ENCODE measurements at places on chromosomes 5 and 9.
A peak's percentile ranks its signal among the peaks of the same experiment; 100 is the strongest.

- peak; percentile 13 for DNase-seq
Measured at GRCh38 chr9:91163773-91164471, 197.8 kb downstream of the AUH start.

GRCh38 chr9:89367281-89367680 is 49.0 kb downstream of the SECISBP2 start:
- DNase-seq = no peak

DNA sequence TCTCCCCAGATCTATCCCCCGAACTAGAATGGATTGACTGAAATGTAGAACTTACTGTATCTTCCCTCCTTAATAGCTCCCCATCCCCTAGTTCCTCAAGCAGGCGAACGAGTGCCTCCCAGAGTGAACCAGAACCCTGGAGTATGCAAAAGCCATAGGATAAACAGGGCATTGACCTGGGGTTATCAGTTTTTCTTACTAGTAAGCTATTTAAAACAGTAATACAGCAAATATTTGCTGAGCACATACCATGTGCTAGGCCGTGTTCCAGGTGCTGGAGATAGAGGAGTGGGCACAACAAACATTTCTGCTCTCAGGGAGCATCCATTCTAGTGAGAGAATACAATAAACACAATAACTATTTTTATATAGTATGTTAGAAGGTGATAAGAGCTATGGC is 1.8 kb downstream of the SKP2 start:
- DNase-seq = no peak

DNA sequence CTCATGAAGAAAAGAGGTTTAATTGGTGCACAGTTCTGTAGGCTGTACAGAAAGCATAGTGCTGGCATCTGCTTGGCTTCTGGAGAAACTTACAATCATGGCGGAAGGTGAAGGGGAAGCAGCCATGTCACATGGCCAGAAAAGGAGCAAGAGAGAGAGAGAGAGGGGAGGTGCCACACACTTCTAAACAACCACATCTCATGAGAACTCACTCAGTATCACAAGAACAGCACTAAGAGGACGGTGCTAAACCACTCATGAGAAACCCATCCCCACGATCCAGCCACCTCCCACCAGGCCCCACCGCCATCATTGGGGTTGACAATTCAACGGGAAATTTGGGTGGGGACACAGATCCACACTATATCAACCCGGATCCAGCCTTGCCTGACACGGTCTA is 28.8 kb upstream of the IER5L start:
- DNase-seq = peak; percentile 29

DNA sequence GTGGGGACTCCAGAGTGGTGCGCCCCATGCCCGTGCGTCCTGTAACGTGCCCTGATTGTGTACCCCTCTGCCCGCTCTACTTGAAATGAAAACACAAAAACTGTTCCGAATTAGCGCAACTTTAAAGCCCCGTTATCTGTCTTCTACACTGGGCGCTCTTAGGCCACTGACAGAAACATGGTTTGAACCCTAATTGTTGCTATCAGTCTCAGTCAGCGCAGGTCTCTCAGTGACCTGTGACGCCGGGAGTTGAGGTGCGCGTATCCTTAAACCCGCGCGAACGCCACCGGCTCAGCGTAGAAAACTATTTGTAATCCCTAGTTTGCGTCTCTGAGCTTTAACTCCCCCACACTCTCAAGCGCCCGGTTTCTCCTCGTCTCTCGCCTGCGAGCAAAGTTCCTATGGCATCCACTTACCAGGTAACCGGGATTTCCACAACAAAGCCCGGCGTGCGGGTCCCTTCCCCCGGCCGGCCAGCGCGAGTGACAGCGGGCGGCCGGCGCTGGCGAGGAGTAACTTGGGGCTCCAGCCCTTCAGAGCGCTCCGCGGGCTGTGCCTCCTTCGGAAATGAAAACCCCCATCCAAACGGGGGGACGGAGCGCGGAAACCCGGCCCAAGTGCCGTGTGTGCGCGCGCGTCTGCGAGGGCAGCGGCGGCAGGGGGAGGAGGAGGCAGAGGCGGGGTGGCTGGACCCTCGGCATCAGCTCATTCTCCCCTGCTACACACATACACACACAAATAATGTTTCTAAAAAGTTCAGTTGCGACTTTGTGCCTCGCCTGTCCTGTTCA is 668 bp downstream of the GLIS3 start:
- DNase-seq = peak; percentile 3

DNA sequence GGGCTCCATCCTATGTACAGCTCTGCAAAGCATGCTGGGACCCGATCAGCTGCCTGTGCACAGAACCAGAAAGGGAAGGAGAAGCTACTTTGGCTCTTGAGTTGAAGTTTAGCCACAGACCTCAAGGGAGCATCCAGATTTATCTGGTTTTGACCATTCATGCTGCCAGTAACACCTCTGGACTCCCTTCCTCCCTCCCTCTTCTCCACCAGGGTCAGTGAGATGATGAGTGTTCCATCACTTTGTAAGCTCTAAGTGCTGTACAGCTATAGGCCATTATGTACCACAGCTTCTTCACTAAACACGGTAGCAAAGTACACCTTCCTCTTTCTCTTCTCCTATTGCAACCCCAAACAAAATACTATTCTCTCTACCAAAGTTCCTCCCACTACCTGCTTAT is 77.9 kb downstream of the GLIS3 start:
- DNase-seq = no peak

GRCh38 chr9:78605041-78606000 is 308.4 kb downstream of the PSAT1 start:
- no peak for DNase-seq

GRCh38 chr5:107875833-107876232 is 205.1 kb upstream of the EFNA5 start:
- no peak for DNase-seq

GRCh38 chr5:56529666-56530430 is 285.5 kb upstream of the MAP3K1 start:
- DNase-seq = no peak

DNA sequence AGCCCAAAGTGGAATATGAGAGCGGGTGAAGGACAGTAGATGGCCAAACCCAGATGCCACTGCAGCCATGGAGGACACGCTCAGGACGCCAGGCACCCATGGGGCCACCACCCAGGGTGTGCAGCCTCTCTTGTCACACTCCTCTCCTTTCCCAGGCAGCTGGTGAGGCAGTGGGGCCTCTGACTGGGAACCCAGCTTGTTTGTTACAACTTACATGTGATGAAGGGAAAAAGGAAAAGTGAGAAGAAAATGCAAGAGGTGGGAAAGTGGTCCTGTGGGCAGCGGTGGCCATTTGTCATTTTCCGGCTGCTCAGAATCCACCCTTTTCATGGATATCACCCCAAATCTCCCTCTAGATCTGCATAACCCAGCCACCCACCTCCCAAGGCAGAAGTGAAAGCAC is 62.7 kb upstream of the UNC5A start:
- no peak for DNase-seq

GRCh38 chr5:17743580-17744435 is 109.5 kb downstream of the TAF11L14 start:
- DNase-seq = no peak

GRCh38 chr5:115374057-115374775 is 77.8 kb upstream of the CCDC112 start:
- DNase-seq = no peak

DNA sequence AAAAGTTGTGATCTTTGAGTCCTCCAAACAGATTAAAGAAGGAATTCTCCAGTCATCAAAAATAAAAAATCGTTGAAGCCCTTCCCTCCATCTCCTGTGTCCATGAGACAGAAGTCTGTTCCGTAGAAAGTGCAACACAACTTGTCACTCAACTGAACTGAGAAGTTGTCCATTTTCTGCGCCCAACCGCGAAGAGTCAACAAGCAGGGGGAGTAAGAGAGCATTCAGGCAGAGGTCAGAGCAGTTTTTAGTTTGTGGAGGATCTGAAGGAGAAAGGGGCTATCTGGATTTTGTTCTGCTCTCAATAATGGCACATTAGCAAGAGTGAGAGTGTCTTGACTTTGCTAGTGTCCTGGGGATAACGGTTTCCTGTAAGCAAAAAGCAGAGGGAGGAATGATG is 303.9 kb downstream of the ICE1 start:
- no peak for DNase-seq

- DNase-seq = no peak
Measured at GRCh38 chr9:2602704-2603116, 18.9 kb upstream of the VLDLR start.

DNA sequence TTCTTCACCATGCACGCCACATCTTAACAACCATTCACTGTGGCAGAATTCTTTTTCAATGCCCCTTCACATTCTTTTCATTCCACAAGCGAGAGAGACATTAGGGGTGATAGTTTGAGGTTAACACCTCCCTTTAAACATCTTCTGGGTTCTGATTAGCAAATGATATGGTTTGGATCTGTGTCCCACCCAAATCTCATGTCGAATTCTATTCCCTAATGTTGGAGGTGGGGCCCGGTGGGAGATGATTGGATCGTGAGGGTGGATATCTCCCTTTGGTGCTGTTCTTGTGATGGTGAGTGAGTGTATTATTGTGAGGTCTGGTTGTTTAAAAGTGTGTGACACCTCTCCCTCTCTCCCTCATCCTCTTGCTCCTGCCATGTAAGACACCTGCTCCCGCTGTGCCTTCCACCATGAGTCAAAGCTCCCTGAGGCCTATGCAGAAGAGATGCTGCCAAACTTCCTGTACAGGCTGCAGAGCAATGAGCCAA is 46.1 kb upstream of the RAI14 start:
- no peak for DNase-seq

DNA sequence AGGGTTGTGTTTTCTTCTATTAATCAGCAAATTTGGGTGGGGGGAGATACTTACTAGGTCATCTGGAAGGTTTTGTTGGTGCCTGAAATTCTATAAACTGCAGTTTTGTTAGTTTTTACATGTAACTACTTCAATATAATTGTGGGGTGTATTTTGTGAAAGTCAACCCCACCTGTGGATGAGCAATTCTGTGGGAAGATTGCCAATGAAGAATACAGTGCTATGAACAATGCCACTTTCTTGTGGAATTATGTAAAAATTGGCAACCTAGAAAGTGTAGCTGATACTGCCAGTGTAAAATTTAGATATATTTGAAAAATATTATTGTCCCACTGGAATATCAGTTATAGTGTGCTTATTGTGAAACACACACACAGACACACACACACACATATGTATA is 80.7 kb downstream of the VCAN start:
- no peak for DNase-seq

GRCh38 chr5:56270058-56270457 is 36.9 kb upstream of the ANKRD55 start:
- no peak for DNase-seq

- peak; percentile 45 for DNase-seq
Measured at GRCh38 chr9:96317335-96317980, 15.5 kb upstream of the HSD17B3 start.

- peak; percentile 68 for DNase-seq
Measured at GRCh38 chr5:142866563-142867275, 96.5 kb downstream of the ARHGAP26 start.

DNA sequence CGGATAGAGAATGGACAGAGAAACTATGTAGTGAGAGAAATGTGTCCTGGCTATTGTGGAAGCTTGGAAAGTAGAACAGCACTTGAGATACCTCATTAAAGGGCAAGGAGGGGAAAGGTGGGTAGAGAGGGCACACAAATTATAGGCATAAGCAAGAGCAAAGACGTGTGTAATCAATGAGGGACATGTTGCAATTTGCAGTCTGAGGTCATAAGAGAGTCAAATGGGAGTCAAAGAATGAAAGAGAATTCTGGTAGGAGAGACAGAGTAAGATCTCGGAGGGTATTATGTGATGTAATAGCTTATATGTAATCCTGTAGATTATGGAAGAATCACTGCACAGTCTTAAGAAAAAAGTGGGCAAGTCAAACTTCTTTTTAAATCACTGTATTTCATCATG is 312.0 kb upstream of the RGMB start:
- DNase-seq = no peak

- DNase-seq = no peak
Measured at GRCh38 chr9:21549251-21549765, 67.2 kb upstream of the IFNE start.

DNA sequence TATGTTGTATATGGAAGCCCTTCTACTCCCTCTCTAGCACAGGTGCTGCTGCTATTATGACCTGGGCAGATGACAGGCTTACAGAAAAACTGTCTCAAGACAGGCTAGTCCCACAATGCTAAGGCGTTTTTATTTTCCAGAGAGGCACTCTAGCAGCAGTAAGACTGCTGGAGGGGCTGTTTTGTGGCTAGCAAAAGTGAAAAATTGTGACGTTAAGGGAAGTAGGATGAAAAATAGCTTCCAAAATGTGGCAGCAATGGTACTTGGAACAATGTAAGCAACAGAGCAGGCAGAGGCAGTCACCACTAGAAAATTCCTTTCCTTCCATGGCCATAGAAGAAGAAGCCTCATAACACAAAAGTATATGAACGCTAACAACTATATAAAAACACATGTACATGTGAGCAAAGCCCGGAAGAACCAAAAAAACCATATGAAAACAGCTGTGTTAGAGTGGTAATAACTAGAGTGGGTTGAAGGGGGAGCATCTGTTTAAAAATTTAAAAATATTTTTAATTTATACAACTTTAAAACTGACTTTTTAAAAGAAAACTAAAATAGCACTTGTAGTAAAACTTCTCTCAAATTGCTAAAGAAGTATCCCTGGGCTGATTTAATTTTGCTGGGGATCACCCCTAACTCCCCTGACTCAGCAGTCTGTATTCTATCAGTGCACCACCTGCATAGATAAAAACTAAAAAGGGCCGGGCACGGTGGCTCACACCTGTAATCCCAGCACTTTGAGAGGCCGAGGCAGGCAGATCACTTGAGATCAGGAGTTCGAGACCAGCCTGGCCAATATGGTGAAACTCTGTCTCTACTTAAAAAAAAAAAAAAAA is 30.6 kb downstream of the CLINT1 start:
- DNase-seq = no peak

DNA sequence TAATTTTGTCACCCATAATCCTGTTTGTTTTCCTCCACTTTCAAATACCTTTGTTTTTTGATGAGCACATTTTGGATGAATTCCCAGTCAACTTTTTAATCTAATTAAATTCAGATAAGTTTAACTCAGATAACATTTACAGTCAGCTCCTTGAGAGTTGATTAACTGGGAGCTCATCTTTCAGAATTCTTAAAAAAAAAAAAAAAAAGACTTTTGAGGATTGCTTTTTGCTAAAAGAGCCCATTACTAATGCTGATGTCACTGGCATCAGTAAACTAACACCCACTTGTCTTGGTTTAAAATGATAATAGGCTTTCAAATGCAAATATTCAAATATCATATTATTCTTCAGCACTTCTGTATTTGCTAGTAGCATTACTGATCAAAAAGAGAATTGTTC is 47.1 kb upstream of the NFIB start:
- DNase-seq = no peak

DNA sequence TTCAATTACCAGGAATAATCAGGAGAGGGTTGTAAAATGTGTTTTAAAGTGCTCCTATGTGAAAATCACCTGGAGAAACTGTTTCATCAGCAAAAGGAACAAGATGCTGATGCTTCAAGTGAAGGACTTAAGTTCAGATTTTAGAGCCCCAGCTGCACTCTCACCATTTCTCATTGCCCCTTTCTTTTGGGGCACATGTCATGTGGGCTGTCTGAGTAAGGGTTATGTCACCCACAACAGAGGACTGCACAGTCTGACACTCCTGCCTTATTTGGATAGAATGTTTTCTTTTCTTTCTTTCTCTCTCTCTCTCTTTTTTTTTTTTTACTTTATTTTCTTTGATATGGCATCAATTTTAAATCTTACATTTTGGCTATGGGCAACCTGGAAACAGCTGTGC is 204.1 kb upstream of the EFNA5 start:
- no peak for DNase-seq

Data from CD4-positive, alpha-beta T cell treated with Interleukin-1 beta for 1 hour (primary cell).